ENCODE measurements at places on chromosomes 12 and 14.

DNA sequence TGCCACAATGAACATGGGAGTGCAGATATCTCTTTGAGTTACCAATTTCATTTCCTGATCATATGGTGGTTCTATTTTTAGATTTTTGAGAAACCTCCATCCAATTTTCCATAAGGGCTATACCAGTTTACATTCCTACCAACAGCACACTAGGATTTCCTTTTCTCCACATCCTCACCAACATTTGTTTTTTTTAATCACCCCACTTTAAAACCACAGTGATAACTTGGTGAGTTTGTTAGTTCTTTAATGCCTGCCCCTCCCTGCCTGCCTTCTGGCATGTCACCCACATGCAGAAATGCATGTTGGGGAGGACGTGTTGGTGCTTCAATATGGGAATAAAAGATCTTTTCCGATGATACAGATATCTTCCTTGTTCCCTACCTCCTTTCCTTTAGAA lies 167.9 kb downstream of the CAND1 start:
- no peak for DNase-seq

- no peak for DNase-seq
Measured at GRCh38 chr12:129911428-129912049, 7.7 kb upstream of the TMEM132D start.

DNA sequence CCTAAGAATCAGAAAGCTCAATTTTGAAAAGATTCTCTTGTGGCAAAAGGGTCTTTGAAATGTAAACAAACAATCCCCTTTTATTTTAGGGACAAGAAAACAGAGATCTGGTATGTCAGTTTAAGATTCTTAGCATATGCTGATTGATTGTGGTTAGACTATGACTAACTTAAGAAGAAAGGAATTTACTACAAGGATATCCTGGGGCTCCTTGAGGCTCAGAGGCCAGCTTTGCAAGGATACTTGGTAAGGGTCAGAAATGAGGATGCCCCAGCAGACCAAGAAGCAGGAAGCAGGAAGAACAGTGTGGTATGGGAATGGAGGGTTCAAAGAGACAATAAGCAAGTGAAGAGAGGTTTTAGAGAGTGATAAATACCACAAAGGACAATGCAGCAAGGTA lies 474.6 kb downstream of the ETNK1 start:
- no peak for DNase-seq

DNA sequence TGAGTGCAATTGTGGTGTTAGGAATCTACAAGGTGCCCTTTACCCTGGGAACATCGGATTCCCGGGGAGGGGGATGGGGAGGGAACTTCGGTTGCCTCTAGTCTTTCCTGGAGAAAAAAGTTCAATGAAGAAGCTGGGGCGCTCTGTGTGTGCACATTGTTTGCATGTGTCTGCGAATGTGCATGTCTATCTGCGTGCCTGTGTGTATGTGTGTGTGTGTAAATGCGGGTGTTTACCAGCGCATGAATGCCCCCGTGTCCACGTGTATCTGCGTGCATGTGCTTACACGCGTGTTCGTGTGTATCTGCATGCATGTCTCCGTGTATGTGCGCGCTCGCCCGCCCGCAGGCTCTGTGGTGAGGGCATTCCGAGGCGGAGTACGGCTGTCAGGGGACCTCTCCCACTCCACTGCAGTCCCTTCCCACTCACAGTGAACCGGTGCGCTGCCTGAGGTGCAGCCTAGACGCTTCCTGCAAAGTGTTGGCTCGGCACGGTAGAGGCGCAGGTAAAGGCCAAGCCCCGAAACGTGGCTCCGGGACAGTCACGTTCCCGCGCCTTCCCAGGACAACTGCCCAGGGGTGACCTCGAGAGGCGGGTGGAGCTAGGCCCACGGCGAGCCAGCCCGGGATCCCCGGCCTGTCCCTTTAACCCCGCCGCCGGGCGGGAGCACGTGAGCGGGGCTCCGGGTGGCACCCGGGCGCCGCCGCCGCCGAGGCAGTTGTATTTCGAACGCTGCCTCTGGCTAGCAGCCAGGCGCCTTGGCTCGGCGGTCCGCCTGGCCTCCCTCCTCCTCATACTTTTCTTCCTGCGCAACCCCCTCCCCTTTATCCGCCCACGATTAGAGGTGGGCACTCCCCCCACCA lies 539 bp upstream of the HMGA2 start:
- DNase-seq: peak; percentile 51

DNA sequence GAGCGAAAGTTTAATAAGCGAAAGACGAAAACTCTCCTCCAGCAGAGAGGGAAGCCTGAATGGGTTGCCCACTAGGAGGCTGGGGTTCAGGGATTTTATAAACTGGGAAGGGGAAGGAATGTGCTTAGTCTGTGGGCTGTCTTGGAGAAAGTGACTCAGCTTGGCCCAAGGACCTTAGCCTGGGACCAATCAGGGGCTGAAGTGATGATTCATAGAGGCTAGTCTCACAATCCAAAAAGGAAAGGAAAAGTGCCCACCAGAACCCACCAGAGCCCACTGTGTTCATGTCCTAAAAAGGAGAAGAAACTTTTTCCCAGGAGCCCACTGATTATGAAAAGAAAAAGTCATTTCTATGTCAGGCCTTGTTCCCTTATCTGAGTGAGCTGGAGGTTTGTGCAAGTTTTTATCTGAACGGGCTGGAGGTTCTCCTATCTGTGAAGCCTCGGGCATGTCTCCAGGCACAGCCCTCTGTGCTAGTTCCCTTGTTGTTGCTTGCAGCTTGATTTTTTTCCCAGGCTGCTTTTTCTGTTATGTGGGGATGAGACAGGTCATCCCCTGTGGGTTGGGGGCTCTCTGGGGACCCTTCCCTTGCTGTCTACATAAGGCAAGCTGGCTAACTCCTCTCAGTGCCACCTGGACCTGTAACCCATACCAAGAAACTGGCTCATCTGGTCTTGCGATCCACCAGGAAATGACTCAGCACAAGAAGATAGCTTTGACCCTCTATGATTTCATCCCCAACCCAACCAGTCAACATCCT lies 8.3 kb upstream of the GOLGA5 start:
- peak; percentile 67 for DNase-seq

- DNase-seq: no peak
Measured at GRCh38 chr12:12070674-12071656, at the start of gene BCL2L14. TSS of gene BCL2L14 (plus strand) at chr12:12070939. CDS start at chr12:12079306, 8,367 bp downstream.

- DNase-seq: no peak
Measured at GRCh38 chr12:121709478-121709961, 3.0 kb upstream of the TMEM120B start.

DNA sequence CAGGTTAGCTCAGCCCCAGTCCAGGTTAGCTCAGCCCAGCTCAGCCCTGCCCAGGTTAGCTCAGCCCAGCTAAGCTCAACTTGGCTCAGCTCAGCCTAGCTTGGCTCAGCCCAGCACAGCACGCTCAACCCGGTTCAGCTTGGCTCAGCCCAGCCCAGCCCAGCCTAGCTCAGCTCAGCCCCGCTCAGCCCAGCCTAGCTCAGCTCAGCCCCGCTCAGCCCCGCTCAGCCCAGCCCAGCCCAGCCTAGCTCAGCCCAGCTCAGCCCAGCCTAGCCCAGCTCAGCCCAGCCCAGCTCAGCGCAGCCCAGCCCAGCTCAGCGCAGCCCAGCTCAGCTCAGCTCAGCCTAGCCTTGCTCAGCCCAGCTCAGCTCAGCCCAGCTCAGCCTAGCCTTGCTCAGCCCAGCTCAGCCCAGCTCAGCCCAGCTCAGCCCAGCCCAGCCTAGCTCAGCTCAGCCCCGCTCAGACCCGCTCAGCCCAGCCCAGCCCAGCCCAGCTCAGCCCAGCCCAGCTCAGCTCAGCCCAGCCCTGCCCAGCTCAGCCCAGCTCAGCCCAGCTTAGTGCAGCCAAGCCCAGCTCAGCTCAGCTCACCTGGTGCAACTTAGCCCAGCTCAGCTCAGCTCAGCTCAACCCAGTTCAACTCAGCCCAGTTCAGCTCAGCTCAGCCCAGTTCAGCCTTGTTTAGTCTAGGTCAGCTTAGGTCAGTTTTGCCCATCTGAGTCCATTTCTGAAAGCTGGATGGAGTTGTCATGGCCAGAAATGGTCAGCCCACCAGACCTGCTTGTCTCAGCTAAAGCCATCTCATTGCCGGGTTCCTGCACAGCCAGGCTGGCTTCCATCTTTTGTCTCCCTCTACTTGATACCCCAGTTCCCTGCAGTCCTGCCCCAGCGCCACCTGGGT lies 333.6 kb downstream of the TMEM121 start:
- DNase-seq: peak; percentile 3

GRCh38 chr12:55912908-55913307 lies 14.8 kb downstream of the PYM1 start:
- no peak for DNase-seq

GRCh38 chr12:5051913-5052312 lies 8.2 kb downstream of the KCNA5 start:
- no peak for DNase-seq

DNA sequence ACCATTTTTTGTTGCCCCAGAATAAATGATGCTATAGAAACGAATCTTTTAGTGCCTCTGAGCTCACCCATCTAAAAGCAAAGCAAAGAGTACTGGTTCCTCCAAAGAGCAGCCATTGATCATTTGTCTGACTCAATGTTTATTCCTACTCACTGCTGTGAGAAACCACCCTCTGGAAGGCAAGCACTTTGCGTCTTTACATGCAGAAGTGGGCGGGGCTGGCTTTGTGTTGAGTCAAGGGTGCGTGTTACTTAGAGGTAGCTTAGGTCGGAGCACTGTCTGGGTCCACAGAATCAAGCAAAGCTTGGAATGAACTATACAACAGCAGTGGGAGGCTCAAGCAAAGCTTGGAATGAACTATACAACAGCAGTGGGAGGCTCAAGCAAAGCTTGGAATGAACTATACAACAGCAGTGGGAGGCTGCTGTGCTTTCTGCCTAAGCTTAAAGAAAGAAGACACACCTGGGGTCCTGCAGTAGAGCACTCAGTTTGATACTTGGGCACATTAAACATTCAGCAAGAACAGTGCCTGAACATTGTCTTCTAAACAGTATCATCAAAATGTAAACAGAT lies 77.2 kb upstream of the PRICKLE1 start:
- no peak for DNase-seq

DNA sequence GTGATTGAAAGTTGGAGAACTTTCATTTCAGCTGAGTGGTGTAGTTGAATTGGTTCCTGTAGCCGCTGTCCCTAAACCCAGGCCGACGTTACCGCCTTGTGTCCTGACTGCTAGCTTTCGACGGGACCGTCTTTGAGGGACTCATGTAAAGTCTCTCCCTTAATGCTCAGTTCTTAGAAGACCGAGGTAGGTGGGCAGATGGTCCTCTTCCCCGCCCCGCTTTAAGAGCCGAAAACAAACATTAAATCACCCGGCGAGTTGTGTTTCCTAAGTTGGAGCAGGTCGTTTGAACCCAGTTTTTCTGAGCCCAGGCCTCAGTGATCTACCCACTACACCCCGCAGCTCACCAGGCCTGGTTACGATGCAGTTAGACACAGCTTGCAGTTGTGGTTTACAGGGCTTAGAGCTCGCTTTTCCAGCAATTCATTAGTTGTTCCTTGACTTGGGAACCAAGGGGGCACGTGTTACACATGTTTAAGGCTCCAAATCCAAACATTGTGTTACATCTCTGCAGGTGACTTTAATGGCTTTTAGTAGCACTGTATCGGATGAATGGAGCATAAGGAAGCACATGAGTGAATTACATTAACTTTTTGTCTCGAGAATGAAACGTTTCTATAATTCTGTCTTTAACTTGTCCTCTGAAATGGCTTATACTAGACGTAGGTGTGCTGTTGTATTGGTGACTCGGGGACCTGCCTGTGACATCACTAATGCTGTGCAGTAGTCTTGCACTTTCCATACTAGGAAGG lies 790 bp downstream of the NEDD1 start:
- DNase-seq: peak; percentile 19

GRCh38 chr12:65778258-65779090 lies 45.8 kb upstream of the HMGA2 start:
- no peak for DNase-seq

DNA sequence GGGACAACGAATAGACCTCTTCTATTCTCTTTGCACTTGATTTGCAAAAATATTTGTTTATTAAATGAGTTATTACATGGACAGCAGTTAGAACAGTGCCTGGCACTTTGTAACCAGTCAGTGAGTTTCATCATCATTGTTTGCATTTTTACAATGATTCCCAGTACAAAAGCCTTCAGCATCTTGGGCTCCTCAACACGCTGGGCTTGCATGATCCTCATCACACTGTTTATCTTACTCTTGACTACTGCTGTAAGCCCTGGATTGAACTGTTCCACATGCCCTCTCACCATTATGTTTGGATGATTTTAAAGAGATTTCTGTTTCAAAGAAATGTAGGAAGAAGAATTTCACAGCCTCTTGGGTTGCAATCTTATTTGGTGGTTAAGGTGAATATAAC lies 204.3 kb downstream of the PELI2 start:
- DNase-seq: no peak

DNA sequence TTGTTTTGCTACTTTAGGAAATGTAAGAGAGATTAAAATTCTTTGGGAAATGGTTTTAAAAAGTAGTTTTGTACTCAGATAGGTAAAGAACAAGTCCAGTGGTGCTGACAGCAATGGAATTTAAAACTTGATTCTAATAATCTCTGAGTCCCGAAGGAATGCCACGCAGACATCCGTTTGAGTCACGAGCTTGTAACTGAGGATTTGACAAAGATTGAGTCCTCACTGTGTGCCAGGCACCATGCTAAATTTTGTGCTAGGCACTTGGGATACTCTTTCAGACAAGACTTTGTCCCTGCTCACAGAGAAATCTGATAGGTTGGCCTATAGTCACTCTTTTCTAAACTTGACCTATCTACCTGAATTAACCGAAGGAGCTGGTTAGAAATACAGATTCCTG lies 12.7 kb downstream of the FLRT2 start:
- no peak for DNase-seq

GRCh38 chr14:74062809-74063150 lies 21.5 kb downstream of the ALDH6A1 start:
- DNase-seq: no peak

DNA sequence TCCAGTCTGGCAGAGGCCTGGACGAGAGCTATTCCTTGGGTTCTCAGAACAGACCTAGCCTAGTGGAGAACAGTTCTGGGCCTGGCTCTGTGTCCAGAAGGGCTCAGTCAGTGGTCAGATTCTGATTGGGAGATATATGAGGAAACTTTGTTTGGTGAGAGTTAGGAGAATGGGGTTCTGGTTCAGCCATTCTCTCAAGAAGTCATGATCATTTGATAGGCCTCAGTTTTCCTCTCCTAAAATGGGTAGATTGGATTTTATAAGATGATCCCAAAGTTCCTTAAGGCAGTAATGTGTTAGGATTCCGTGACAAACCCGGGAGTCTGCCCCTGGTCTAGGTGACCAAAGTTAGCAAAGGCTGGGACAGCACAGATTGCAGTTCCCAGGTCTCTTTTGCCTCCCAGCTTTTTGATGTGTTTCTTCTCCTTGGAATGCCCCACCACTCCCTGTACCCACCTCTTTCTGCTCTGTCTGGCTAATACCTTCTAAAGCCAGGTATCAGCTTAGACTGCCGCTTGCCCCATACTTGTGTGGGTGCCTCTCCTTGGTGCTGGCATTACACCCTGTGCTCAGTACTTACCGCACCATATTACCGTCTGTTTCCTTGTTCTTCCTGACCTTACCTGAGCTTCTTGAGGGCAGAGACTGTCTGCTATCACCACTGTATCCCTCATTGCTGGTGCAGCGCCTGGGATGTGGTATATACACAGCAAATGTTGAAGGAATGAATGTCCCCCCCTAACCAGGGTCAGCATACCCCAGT lies 25.5 kb downstream of the SUSD6 start:
- DNase-seq: no peak
